Natural killer cell treated with Interleukin-12 subunit alpha and Interleukin-12 subunit beta and Interleukin-15 and Interleukin-18, amount 100 ng/mL, for 72 hours (primary cell): ENCODE measurements at places on chromosomes 4 and X.

- DNase-seq = no peak
These were observed 1.2 kb upstream of the TMSB4X start for GRCh38 chrX:12973561-12974304.

- DNase-seq = no peak
These were observed 217.3 kb upstream of the TAPT1 start for GRCh38 chr4:16443504-16444088.

DNA sequence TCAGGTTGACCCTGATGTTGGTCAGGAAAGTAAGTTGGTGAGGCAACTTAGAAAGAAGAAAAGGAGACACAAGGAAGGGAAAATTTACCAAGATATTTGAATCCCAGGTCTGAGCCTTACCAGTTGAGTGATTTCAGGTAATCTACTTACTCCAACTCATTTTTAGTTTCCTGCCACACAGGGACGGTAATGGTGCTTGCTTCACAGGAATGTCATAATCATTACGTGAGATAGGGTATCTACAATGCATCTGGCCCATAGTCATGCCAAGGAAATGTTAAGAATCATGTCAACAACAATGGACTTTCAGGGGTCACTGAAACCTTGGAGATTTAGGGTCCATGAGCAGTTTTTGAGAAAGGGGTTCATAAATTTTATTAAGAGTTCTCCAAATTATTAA, 195.4 kb upstream of the HHIP start:
- no peak for DNase-seq

GRCh38 chr4:28565396-28565795, 1704.8 kb downstream of the STIM2 start:
- DNase-seq = no peak

GRCh38 chr4:111633663-111634266, 511.5 kb upstream of the FAM241A start:
- DNase-seq = no peak

GRCh38 chr4:101914761-101915160, 124.2 kb downstream of the BANK1 start:
- DNase-seq = no peak

DNA sequence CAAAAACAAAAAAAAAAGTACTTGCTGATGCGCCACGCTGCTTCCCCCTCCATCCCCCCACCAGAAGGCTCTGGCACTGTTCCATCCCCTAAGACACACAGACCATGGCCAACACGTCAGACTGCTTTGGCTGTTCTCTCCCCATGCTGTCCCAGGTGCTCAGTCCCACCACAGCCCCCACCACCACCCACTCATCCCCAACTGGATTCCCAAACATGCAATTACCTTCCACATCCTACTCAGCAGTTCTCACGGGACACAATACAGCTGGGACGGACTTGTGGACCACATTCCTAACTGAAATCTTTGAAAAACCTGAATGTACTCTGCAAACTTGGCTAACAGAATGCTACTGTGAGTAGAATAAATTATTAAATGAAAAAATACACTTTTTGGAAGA, 8.6 kb downstream of the FAT1 start:
- DNase-seq = no peak

GRCh38 chrX:31320740-31321139, 248.9 kb upstream of the FTHL17 start:
- DNase-seq = no peak

DNA sequence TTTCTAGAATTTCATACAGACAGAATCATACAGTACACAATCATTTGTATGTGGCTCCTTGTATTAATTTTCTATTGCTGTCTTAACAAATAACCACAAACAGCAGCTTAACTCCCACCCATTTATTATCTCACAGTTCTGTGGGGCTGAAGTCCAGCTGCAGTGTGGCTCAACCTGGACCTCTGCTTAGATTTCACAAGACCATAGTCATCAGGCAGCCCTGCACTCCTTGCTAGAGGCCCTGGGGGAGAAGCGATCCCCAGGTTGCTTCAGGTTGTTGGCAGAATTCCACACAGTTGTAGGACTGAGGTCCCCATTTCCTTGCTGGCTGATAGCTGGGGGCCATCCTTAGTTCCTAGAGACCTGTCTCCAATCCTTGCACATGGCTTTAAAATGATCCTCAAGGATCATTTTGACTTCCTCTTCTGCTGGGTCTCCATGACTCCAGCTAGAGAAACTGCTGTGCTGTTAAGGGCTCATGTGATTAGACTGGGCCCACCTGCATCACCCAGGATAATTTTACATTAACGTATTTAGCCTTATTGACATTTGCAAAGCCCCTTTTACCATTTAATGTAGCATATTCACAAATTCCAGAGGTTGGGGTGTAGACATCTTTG, 60.9 kb upstream of the SMAD1 start:
- no peak for DNase-seq

GRCh38 chr4:23654791-23655190, 235.1 kb downstream of the PPARGC1A start:
- DNase-seq = no peak

DNA sequence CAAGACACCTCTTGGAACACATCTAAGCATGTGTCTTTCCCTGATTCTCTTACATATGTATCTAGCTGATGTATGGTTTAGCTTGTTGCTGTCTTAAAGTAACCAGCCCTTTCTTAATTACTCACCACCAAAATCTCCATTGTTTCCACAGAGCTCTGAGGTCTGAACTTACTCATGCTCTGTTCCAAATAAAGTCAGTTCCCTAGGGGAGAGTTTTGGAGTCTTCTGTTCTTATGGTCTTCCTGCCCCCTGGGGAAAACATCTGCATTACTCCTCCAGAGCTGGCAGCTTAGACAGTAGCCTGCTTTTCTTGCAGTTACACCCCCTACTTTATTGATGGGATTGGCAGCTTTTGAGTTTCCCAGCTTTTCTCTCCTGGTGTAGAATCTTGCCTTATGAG, 125.8 kb downstream of the EDA start:
- DNase-seq = no peak

DNA sequence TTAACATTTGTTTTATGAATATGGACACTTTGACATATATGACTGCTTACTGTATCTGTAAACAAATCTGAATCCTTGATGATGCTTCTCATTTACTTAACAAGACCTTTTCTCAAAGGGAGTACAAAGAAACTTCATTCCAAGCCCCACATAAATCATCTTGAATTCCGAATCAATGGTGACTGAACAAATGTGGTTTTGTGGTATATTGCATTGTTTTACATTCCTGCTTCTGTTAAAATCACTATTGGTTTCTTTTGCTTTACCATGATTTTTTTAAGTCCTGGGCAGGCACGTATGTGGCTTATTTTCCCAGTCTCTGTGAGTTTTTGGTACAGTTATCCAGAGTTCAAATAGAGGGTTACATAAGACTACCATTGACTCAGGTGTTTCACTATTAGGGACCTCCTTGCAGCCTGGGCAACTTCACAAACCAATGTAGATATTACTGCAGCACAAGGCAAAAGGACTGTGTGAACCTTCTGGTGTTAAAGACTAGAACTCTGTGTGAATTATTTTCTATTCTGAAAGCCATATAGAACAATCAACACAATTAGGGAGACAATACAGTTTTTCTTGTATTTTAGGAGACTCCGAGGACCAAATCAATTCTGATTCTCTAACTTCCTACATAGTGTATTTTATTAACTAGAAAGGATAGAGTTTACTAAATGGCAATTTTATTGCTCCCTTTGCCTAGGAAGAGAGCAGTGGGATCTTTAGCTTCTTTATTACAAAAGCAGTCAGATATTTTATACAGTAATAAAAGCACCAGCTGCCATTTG, 196.4 kb downstream of the GALNTL6 start:
- no peak for DNase-seq

GRCh38 chr4:127138586-127138985, 494.2 kb upstream of the INTU start:
- no peak for DNase-seq

DNA sequence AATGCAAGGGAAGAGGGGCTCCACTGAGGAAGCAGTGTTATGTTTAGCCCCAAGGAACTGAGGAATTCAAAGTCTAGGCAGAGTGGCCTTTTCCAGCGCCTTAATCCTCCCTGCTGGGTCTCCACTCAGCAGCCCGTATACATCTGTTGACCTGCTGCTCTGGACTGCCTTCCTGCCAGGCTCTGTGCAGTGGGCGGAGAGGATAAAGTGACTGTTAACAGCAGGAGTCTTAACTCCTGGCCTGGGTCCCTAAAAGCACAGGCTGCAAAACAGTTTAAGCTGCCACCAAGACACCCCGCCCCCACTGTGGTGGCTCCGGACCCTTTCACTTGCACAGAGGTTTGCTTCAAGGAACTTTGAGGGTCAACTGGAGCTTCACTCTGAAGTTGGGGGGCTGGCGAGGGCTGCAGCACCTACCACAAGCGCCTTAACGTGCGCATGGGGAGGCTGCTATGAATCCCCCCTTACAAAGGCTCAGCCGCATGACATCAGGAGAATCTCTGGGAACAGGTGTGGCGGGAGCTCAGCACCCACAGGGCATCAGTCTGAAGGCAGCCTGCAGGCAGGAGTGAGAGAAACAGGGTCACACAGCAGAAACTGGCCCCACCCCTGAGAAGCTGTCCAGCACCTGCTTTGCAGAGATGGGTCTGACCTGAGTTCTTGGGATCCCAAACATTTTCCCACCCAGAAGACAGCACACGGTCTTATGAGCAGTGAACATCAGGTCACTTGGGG, 358.2 kb upstream of the GATB start:
- no peak for DNase-seq

DNA sequence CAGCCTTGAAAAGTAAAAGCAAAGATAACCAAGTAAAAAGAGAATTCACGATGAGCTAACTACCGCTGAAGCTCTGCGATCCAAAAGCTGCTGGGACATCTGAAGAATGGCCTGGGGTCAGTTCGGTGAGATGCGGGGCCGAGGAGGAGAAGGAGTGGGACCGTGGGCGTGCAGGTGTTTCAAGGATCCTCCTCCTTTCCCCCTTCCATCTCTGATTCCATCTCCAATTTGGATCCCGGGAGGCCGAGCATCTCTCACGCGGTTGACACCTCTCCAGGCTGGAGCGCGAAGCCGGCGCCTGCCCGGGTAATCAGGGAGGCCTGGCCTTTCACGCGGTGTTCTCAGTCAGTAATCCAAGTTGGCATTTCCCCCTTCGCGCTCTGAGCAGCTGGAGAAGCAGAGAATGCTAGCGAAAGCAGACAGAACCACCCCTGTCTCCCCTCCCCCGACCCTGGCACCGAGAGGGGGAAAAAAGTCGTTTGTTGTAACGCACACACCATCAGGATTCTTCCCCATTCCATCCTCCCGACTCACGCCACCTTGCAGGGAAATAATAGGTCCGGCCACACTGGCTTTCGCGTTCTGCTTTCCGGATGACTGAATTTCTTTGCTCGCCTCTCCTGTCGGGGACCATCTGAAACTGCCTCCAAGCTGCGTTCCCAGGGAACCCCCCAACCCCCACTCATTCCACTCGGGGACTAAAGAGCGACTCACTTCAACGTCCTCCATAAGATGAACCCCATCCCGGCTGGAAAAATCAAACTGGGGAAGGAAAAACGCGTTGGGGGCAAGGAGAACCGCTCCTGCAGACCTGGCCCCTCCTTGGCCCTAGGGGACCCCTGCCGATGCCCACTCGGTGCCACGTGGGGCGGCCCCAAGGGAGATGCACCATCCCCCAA, 6.5 kb downstream of the NEUROG2 start:
- DNase-seq = no peak

- no peak for DNase-seq
These were observed 9.5 kb downstream of the SLAIN2 start for GRCh38 chr4:48350871-48351270.

DNA sequence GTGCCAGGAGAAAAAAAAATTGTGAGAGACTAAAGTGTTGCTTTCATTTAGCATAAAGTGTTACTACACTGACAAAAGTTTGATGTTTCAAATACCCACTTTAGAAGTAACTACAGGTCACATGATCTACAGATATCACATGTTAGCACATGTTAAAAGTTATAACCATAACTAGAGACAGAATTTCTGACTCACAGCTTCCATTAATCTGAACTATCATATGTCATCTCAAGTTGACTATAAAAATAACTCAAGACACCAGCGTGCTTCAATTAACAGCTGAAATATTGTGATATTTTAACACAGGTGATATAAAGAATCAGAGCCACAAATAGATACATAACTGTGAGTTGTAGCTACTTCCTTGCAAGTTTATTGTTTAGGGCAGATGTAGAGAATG, 591.5 kb upstream of the PITX2 start:
- no peak for DNase-seq

DNA sequence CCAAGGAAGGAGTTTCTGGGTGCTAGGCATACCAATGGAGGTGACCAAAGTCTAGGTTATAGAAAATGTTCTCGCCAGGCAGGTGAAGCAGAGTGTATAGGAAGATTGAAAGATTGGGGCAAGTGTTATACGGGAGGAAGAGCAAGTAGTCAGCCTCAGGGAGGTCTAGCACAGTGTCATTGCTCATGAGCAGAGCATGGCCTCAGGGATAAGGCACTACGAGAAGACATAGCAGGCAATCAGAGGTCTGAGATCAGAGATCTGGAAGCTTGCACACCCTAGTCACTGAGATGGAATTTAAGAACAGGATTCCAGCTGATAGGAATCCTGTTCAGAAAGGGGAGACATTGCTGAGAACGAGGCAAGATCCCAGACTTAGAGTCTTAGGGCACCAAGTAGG, 350.0 kb upstream of the CASK start:
- DNase-seq = no peak

- DNase-seq = no peak
These were observed 71.7 kb downstream of the APBB2 start for GRCh38 chr4:41142376-41143310.

DNA sequence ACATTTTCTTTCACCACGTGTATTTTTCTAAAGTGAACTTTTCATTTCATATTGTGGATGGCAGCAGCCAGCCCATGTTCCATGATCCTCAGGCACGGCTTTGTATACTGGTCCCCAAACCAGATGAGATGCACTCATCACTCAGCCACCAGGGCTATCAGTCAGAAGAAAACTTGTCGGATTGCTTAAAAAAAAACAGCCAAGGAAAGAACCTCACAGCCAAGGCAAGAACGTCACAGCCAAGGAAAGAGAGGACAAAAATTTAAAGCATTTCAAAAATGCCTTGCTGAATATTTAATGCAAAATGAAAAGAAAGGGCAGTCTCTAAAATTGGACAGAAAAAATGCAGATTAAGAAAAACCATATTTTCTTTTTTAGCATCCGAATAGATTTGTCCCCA, 333.3 kb downstream of the PDGFC start:
- DNase-seq = no peak

DNA sequence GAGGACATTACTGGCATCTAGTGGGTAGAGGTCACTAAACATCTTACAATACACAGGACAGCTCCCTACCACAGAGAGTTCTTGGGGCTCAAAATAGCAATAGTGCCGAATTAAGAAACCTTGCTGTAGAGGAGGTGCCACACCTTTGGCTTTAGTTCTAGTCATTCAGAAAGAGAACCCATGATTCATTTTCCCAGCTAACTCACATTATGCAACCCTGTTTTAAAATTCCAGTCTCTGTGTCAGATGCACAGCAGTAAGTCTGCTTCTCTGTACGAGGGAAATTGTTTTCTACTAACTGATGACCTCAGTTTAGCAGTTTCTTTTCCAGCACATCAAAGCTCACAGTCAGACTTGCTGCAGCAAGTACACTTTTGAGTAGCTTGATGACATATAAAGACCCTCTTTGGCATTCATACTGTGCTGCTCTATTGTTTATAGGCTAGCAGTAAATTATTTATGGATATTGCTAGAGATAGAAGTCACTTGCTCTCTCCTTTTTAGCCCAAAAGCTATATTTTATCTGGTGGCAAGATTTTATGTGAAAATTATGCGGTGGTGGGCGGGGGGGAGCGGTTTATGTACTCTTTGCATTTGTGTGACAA, 487.8 kb upstream of the MAGEB18 start:
- DNase-seq = no peak

- no peak for DNase-seq
These were observed 6.5 kb upstream of the SERTM2 start for GRCh38 chrX:111504941-111505340.
